ENCODE measurements at places on chromosomes 4 and X. TPM values are rescaled to one million over a fixed set of nuclear protein-coding genes. Genes with fewer than 3 reads are reported as not detected.

DNA sequence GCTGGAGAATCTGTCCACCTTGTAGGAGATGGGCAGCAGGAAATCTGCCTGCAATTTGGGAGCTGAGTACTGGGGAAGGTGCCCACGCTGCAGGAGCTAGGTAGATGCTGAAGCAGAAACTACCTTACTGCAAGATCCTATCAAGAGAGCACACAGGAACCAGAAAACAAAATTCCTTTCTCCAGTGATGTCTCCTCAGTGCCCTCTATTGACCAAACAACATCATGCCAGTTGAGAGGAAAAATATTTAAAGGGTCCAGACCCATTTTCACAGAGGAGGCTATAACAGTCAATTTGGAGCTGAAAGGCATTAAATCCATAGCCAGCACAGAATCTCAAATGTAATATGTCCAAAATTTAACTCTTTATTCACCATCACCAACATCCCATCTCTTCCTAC lies 406.8 kb downstream of the SLITRK2 start:
- DNase-seq, result no peak

DNA sequence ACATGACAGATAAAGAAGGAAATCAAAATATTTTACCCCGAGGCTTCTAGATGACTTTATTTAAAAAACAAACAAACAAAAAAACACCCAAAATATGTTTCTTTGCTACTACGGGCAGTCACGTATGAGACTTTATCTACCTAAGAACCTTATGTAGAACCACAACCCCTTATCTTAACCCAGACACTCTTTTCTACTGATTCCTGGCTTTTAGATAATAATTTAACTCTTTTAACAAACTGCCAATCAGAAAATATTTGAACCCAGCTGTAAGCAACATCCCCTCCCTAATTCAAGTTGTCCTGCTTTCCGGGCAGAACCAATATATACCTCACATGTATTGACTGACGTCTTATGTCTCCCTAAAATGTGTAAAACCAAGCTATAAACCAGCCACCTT lies 15.4 kb downstream of the ELOVL6 start:
- DNase-seq, result no peak

- DNase-seq, result no peak
These were observed 8.7 kb upstream of the ITGB1BP2 start for GRCh38 chrX:71292669-71293365.

GRCh38 chr4:8394061-8394519 lies 46.4 kb downstream of the ACOX3 start:
- no peak for DNase-seq

DNA sequence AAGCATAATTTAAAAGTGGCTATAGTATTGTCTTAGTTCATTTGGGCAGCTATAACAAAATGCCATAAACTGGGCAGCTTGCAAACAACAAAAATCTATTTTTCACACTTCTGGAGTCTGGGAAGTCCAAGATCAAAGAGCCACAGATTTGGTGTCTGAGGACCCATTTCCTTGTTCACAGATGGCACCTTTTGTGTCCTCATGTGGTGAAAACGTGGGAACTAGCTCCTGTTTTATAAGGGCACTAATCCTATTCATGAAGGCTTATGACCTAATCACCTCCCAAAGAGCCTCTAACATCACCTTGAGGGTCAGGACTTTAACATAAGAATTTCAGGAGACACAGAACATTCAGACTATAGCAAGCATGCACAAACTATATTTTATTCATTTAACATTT lies 126.5 kb upstream of the WDFY3 start:
- DNase-seq, result no peak

- no peak for DNase-seq
These were observed 61.9 kb downstream of the LARP1B start for GRCh38 chr4:128123036-128123435.

GRCh38 chrX:114201622-114202021 lies 382.3 kb upstream of the HTR2C start:
- DNase-seq, result no peak

DNA sequence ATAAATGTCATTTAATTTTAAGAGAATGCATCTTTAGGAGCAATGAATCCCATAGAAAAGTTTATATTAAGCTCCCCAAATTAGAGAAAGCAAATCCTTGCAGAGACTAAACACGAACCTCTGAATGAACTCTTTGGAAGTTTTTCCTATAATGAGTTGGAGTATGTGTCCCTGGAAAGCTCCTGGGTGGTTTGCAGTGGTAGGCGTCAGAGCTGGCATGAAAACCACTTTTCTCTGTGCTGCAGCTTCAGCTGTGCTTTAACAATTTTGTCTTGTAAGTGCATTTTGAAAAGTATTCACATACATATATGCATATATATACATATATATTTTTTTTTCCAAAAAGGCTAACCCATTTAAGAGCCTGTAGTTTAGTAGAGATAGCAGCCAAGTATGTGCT lies 148.7 kb upstream of the TBC1D9 start:
- DNase-seq, result no peak

DNA sequence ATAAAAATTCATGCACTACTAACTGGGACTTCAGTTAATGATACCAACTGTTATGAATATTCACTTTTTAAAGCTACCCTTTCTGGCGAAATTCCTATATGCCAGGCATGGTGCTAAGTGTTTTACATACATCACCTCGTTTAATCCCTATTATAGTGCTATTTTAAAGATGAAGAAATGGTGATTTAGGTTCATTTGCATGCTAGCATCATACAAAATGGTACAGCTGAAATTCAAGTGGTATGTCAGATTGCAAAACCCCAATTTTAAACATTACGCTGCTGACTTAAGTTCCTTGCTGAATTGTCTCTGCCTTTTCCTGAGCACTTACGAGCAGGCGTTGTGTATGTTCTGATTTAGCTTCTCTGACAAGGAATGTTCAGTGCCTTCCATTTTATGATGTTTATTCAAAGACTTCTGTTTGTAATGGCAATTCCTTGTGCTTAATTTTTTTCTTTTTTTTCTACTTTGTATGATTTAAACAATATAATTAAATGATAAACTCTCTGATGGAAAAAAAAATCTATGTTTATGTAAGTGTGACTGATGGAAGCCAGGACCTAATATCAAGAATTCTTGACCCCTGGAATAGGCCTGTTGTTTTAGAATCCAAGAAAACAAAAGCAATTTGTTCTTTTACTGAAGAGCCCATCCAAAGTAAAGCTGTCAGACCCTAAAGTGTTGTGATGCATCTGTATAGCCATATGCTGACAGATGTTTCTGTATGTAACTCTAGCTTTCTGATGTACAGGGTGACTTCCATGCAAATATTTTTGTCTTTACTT lies 148.1 kb downstream of the PCDH7 start:
- DNase-seq, result no peak

The CASK gene
- total RNA-seq, result 55.1 TPM

The GATB gene
- total RNA-seq, result 18.0 TPM

The SH3RF1 gene
- total RNA-seq, result 14.2 TPM

The DUX4 gene
- not detected for total RNA-seq

The PDLIM3 gene
- total RNA-seq, result 7.6 TPM

The NCAPG gene
- total RNA-seq, result 56.6 TPM
